ENCODE measurements at places on chromosomes 2 and 18. TPM values are rescaled to one million over a fixed set of nuclear protein-coding genes. Genes with fewer than 3 reads are reported as not detected.

DNA sequence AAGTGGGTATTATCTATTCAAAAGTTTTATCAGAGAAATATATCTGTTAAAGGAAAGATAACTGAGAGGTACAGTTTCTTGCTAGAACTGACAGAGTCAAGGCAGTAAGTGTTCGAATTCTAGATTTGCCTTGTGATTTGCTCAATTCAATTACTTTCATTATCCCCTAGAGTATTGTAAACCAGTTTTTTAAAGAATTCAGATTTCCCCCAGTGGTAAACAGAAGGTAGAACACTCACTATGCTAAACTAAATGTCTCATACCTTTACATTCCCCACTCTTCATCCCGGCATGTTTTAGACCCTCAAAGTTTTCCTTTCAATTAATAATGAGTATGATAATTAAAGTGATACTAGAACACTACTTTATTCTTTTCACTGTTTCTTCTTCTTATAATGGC lies 28.6 kb downstream of the TTC21B start:
- DNase-seq: no peak

Gene COX7A2L
- 134 TPM for total RNA-seq

DNA sequence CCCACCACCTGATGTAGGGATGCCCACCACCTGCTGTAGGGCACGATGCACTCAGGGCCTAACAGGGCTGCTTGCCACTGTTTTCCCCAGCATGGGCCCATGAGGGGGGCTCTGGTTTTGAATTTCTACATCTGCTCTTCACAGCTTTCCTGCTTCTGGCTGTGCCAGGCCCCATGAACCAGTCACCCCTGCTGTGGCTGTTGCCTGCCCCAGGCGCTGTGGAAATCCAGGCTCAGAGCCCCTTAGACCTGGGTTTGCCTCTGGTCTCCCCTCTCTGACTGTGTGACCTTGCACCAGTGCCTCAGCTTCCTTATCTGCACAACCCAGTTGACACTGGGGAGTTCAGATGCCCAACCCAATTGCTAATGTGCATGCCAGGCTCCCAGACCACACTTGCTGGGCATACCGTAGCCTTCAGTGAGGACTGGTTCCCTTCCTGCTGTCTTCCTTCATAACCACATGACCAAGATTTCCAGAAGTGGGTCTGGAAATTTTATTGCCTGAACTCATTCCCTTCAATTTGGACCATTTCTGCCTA lies 6.0 kb upstream of the MLPH start:
- DNase-seq: no peak

Gene TANC1
- 0.48 TPM for total RNA-seq

DNA sequence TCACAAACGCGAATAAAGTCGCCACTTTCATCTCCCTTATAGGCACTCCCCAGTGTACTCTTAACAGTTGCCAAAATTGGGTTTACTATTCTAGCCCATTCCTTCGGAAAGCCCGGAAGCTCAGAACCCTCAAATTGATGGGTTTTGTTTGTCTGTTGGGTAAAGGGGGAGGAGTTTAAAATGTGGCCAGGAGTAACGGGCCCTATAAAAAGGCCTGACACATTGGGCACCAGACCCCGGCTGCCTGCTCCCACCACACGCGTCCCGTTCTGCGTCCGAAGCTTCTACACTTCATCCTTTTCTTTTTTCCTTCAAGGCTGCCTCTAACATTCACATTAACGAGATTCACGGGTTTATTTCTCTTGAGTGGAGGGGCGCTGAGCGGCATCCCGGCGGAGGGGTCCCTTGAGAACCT lies 837 bp downstream of the NHEJ1 start:
- DNase-seq: no peak

DNA sequence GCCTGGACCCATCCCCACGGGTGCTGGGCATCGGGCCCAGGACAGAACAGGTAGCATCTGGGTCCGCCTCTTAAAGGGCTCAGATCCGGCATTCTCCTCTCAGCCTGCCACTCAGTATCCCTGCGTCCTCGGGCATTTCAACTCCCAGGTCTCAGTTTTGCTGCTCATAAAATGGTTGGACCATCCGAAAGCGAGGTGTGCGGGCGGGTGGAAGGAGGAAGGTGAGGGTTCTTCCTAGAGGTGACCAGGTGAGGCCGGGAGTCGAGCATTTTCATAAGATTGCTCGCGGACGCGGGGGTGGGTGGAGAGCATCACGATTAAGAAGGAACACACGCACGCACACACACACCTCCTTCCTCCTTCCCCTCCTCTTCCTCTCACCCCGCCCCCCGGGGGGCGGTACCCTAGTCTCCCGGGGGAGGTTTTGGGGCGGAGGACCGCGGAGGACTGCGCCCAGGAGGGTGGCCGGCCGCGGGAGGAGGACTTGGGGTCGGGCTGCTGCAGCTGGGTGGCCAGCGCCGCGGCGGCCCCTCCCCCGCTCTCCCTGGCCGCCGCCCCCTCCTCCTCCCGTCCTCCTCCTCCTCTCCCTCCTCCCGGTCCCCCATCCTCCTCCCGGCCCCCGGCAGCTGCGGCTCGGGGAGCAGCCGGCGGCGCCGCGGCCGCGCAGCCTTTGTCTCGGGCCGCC lies 97.9 kb upstream of the GPR45 start:
- no peak for DNase-seq

- DNase-seq: no peak
Measured at GRCh38 chr2:48954311-48954710, 198.8 kb upstream of the LHCGR start.

GRCh38 chr2:40317046-40317445 lies 134.8 kb downstream of the SLC8A1 start:
- no peak for DNase-seq

GRCh38 chr18:76335859-76336640 lies 159.0 kb downstream of the ZNF516 start:
- DNase-seq: no peak

Data from GM12878 (cell line).